ENCODE measurements at places on chromosomes 2 and 18. TPM values are rescaled to one million over a fixed set of nuclear protein-coding genes. Genes with fewer than 3 reads are reported as not detected.

GRCh38 chr2:205463466-205464025 lies 218.8 kb upstream of the NRP2 start:
- no peak for DNase-seq

- DNase-seq, result no peak
Measured at GRCh38 chr2:19072161-19072560, 286.3 kb downstream of the OSR1 start.

- DNase-seq, result peak; percentile 79
Measured at GRCh38 chr18:63161761-63162195, 157.8 kb downstream of the BCL2 start.

DNA sequence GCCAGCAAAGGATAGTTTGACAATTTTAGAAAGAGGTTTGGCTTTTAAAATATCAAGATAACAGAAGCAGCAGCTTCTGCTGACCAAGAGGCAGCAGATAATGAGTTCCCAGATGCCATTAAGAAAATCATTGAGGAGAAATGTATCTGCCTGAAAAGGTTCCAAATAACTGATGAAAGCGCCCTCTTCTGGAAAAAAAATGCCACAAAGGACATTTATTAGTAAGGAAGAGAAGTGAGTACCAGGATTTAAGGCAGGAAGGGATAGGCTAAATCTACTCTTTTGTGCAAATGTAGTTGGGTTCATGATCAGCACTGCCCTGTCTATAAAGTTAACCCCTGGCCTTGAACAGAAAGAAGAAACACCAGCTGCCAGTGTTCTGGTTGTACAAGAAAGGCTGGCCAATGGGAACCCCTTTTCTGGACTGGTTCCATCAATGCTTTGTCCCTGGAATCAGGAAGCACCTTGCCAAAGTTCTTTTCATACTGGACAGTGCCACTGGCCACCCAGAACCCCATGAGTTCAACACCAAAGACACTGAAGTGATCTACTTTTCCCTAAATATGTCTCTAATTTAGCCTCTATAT lies 40.6 kb downstream of the DHX57 start:
- DNase-seq, result peak; percentile 36

DNA sequence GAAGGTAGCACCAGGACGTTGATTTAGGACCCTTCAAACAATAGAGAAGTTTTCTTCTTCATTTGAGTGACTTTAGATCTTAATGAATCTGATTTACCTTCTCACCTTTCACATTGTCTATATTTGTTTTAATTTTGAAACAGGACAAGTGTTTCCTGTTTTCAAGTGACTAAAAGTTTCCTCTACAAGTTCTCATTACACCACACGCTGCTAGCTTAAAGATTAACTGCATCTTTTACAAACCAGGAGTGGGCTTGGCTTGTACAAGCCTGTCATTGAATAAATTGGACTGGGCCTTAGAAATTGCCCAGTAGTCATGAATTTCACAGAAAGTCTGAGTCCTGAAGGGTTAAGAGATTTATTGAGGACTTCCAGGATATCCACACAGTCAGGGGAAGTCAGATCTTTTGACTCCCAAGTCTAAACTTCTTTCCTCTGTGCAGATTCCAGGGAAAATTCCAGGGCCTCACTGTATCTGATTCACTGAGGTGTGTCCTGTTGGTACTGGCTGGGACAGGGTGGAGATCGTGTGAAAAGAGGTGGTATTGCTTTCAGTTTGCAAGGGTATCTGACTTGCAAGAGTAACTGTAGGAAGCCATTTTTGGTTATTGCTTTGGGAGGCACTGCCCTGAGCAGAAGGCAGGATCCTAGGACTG lies 3.4 kb downstream of the SGPP2 start:
- no peak for DNase-seq

- DNase-seq, result no peak
Measured at GRCh38 chr18:79987566-79987965, 797 bp downstream of the TXNL4A start.

DNA sequence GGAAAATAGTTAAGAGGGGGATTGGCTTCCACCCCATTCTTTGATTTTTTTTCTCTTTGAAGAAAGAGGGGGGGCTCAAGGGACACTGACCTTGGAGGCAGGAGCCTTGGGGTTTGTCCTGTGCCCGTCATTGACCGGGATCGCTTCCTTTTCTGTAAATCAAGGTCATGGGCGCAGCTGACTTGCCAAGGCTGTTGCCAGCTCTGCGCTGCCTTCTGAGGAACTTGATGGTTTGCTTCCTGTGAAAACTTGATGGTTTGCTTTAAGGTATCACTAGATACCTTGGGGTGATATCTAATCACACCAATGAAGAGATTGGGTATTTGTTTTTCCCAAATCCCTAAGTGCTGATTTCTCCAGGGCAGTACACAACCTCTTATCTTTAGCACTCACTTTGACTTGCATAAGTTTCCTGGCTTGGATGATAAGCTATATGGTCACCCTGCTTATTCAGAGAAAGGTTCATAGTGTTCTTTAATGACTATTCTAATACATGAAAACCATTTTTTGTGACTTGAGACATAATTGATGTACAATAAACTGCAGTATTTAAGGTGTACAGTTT lies 56.0 kb downstream of the DGKD start:
- DNase-seq, result no peak

GRCh38 chr18:2827061-2827460 lies 19.7 kb upstream of the EMILIN2 start:
- no peak for DNase-seq

DNA sequence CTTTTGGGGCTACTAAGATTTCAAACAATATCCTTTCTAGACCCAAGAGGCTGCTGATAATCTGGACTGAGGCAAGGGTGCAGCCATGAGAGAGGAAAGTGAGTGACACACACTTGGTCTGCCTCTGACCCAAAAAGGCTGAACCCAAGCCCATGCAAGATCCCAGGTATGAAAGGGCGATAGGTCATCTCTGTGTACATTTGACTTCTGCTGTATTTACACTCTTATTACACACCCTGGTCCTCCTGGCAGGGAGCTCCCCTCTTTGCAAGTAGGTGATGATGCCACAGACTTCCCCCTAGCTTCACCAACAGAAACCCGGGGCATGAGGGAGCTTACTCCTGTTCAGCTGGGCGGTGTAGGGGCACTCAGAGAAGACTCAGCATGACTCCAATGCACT lies 61.8 kb upstream of the ACAA2 start:
- no peak for DNase-seq

- DNase-seq, result no peak
Measured at GRCh38 chr2:3643371-3644245, 14.4 kb upstream of the ALLC start.

GRCh38 chr2:230930928-230931555 lies 6.0 kb upstream of the GPR55 start:
- DNase-seq, result no peak

DNA sequence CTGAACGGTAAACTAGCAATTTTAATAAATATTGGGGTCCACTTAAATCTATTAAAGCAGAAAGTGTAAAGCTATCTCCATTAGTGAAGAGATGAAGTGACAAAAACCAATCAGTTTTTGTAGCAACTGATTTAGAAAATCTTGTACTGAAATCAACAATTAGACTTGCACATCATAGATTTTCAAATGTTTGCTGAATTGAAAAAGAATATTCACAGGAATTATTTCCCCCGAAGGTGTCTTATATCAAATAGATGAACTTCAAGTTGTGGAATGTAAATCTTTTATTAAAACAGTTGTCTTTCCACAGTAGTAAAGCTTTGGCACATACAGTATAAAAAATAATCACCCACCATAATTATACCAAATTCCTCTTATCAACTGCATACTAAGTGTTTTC lies 48.7 kb downstream of the ATIC start:
- no peak for DNase-seq

DNA sequence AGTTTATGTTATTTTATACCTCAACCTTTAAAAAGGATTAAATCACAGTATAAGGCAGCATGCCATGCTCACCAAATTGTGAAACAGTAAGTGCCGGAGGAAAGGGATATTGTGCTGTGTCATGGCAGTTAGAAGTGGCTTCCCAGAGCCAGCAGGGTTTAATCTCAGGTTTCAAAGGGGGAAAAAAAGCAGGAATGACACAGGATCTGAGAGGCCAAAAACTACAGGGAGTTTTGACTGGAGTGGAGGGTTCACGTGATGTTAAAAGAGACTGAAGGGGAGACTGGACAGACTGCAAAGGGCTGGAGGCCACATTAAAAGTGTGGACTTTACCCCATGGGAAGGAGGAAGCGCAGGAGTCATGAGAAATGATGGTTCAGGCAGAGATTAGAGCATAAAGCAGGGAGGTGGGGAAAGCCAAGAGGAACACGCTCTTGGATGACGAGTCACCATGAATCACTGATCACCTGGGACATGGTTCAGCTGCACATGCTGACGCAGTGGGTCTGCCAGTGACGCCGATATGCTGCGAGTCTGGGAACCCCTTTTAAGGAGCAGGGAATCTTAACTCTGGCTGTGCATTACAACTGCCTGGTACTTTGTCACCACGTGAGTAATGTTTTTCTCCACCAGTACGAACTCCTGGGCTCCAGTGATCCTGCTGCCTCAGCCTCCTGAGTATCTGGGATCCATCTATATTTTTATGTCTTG lies 6.1 kb downstream of the CHMP1B start:
- peak; percentile 100 for DNase-seq

GRCh38 chr18:8286303-8286702 lies 322.9 kb upstream of the RAB12 start:
- DNase-seq, result no peak

DNA sequence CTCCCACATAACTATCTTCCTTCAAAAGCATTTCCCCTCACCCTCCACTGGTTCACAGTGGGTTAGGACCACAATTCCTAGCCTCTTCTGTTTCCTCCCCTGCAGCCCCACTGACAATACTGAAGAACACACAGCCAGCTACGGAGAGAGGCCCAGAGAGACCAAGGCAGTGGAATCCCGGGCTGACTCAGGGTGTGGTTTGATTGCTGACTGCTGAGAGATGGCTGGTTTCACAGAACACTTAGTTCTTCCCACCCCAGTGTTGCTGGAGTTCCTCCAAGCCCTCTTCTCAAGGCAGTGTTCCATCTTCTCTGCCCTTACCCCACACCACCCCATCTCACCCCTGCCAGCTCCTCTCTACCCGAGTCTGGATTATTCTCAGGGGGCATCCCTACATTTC lies 43.3 kb upstream of the ZFP36L2 start:
- DNase-seq, result peak; percentile 76

GRCh38 chr2:168643979-168644378 lies 158.5 kb upstream of the NOSTRIN start:
- no peak for DNase-seq

- no peak for DNase-seq
Measured at GRCh38 chr18:73201940-73202339, 334.2 kb upstream of the NETO1 start.

UNC80 gene
- total RNA-seq, result not detected

HJURP gene
- 83.2 TPM for total RNA-seq

ARMC9 gene
- total RNA-seq, result 69.8 TPM

UCN gene
- 4.1 TPM for total RNA-seq

PIEZO2 gene
- 1.8 TPM for total RNA-seq

MAP3K19 gene
- total RNA-seq, result not detected

MROH2A gene
- 0.48 TPM for total RNA-seq

PAIP2B gene
- 0.28 TPM for total RNA-seq
